Tibial nerve (tissue), 4 donors: ENCODE measurements at places on chromosomes 12 and 14. TPM values are rescaled to one million over a fixed set of nuclear protein-coding genes. Genes with fewer than 3 reads are reported as not detected.
A peak's percentile ranks its signal among the peaks of the same experiment; 100 is the strongest.

GRCh38 chr12:5254703-5255102 lies 177.2 kb upstream of the NTF3 start:
- no peak for DNase-seq
- no peaks in the 10 kb centered on the region for H3K36me3 ChIP-seq
- H3K4me3 ChIP-seq = no peak overlapping the region
- no peaks in the 10 kb centered on the region for H3K4me1 ChIP-seq
- H3K27me3 ChIP-seq = no peaks in the 10 kb centered on the region

GRCh38 chr12:77294016-77294415 lies 228.6 kb upstream of the E2F7 start:
- H3K36me3 ChIP-seq = no peaks in the 10 kb centered on the region
- H3K4me3 ChIP-seq = no peak overlapping the region
- no peaks in the 10 kb centered on the region for H3K27me3 ChIP-seq

DNA sequence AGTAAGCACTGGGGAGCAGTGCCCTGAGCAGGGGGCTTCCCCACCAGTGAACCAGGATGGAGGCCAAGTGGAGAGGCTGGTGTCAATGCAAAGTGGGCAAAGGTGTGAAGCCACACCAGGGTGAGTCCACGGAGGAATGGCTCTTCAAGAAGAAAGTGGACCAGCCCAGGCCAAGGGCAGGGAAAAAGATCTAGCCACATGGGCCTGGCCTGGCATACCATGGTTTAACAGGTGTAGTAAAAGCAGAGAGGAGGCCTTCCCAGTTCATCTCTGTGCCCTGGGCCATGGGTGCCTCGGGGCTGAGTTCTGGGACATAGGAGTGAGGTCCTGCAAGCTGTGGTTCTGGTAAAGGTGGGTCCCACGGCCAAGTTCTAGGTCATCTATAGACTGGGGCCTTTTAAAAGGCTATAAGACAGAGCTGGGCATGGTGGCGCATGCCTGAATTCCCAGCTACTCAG lies 153.4 kb downstream of the DPF3 start:
- no peaks in the 10 kb centered on the region for H3K4me1 ChIP-seq
- H3K27ac ChIP-seq = no peak overlapping the region
- H3K4me3 ChIP-seq = no peak overlapping the region
- H3K27me3 ChIP-seq = no peaks in the 10 kb centered on the region
- DNase-seq = no peak

The KITLG gene
- 18.2 TPM for total RNA-seq

GRCh38 chr12:93838193-93838592 lies 161.0 kb downstream of the CRADD start:
- peaks cover 8% of the 10 kb centered on the region for H3K4me1 ChIP-seq
- no peaks in the 10 kb centered on the region for H3K27me3 ChIP-seq
- no peak overlapping the region for H3K27ac ChIP-seq
- H3K36me3 ChIP-seq = no peaks in the 10 kb centered on the region
- no peak for DNase-seq

- H3K4me1 ChIP-seq = peaks cover 7% of the 10 kb centered on the region
- peak; percentile 33 for DNase-seq
- H3K27me3 ChIP-seq = no peaks in the 10 kb centered on the region
These were observed at the start of gene KCNMB4 for GRCh38 chr12:70365648-70366518. TSS of gene KCNMB4 (plus strand) at chr12:70366290. CDS start at chr12:70366735, 445 bp downstream.

The FZD10 gene
- 0.39 TPM for total RNA-seq

The CLEC14A gene
- total RNA-seq = 76.5 TPM

The SMOC1 gene
- 14.4 TPM for total RNA-seq

DNA sequence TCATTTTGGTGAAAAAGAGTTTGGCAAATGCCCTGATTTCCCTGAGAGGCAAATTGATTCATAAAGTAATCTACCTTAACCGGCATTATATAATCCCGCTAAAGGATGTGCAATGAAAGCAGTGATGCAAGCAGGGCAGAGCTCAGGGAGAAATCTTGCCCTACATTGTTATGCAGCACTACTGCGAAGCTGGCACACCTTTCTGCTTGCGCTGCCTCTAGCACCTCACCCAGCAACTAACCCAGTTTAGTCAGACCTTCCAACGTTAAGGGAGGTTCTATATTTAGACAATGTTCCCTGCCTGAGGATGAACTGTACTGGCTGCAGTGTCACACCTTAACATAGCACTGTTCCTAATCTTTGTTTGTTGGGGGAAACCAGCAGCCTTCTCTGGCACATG lies 60.8 kb upstream of the CCDC196 start:
- H3K4me1 ChIP-seq = no peaks in the 10 kb centered on the region
- no peaks in the 10 kb centered on the region for H3K27me3 ChIP-seq
- H3K27ac ChIP-seq = no peak overlapping the region

The DAO gene
- not detected for total RNA-seq

DNA sequence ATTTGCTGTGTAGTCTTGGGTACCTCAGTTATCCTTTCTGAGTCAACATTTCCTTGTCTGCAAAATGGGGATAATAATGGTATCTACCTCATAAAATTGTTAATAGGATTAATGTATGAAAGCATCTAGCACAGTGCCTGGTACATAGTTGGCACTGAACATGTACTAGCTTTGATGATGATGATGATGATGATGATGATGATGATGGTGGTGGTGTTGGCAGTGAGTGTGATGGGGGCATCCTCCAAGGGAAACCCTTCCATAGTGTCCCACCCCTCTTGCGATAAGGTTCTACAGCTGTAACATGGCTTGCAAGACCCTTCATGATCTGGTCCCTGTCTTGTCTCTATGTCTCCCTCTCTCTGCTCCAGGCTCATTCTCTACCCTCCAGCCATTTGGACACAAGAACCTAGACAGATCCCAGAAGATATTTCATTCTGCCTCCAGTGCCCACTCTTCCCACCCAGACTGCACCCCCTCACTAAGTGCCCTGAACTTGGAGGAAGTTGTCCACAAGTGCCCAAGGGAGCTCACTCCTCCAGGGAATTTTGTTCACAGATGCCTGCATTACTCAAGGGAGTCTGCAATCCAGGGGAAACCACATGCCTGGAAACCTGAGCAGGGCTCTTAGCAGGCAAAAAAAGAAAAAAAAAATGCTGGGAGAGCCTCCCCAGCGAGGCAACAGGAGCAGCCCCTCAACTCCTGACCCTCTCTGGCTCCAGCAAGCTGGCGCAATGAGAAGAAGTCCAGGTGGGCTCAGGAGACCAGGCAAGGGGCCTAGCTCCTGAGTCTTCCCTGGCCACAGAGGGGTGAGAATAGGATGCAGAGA lies 10.1 kb upstream of the BDKRB1 start:
- H3K27ac ChIP-seq = no peak overlapping the region
- no peaks in the 10 kb centered on the region for H3K36me3 ChIP-seq
- no peaks in the 10 kb centered on the region for H3K4me1 ChIP-seq
- H3K4me3 ChIP-seq = no peak overlapping the region

DNA sequence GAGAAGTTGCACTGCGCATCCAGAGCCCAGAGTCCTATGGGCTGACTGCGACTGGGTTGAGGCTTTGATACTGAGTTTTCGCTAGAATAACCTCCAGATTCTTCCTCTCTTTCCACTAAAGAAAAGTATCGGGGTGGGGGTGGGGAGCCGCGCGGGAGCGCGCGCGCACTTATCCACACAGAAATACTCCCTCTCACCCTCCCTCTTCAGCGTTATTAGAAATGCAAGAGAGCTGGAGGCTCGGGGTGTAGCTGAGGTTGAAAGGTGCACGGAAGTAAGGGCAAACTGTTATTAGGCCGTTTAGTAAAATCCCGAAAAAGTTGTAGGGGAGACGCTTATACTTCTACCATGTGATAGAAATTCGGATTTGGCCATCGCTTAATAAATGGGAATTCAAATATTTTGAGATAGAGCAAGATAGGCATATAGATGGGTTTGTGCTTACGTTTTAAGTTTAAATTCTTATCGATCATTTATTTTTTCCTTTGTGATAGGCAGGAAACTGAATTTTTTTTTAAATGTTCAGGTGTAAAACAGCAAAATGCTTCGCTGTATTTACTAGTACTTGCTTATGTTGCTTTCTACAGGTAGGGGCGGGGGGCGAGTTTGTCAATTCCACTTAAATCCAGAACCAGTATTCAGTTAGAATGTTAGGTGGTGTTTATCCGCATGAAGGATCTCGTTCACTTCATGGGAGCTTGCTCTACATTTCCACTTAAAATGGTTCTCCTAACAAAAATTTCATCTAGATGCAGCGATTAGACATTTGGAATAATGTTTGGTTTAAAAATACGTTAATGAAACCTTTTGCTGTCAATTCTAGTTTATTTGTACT lies 1.1 kb downstream of the ARHGAP5 start:
- H3K27ac ChIP-seq = peak overlapping the region; percentile 98
- H3K4me3 ChIP-seq = peak overlapping the region; percentile 97
- H3K36me3 ChIP-seq = no peaks in the 10 kb centered on the region
- peaks cover 72% of the 10 kb centered on the region for H3K4me1 ChIP-seq
- no peaks in the 10 kb centered on the region for H3K27me3 ChIP-seq
- peak; percentile 47 for DNase-seq

The PITPNM2 gene
- total RNA-seq = 9.0 TPM
